GM23338 (cell line): ENCODE measurements at places on chromosomes 11 and 22.

DNA sequence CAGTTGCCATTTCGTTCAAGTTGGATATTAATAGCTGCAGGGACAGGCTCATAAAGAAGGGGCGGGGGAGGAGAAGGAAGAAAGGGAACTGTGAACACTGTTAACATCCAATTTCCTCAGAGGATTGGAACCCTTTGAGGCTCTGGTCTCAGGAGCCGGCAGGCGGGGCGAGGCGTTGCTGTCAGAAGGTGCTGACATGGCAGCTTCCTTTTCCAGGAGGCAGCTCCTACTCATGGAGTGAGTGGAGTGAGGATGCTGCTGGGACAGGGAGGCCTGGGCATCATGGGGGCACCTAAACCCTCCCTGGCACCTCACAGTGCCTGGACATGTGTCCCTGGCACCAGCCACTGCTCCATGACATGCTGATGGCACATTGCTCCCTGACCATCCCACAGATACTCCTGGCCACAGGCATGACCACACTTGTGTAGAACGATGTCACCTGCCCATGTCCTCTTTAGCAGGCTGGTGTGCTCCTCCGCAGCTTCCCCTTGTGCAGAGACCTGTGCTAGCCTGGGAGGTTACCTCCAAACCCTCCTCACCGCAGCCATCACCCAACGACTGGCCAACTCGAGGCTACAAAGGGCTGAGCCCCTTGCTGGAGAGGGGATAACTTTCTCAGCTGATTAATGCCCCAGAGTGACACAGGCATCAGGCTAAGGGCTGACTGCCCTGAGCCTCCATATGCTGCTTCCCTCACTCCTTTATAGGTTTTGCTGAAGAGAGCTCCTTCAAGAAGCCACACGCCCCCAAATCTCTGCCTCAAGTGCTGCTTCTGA lies 79.6 kb upstream of the NECTIN1 start:
- no peak for DNase-seq

DNA sequence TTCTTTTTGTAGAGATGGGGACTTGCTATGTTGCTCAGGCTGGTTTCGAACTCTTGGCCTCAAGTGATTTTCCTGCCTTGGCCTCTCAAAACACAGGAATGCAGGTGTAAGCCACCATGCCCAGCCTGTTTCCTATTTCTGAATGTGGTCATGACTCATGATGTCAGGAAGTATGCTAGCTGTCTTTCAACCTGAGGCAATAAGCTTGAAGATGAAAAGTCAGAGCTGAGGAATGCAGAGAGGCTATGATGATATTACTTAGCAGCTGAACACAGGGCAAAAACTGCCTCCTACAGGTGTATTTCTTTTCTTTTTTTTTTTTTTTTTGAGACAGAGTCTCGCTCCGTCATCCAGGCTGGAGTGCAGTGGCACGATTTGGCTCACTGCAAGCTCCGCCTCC lies 9.0 kb upstream of the NUCB2 start:
- DNase-seq, result peak; percentile 1

- DNase-seq, result no peak
Observed at GRCh38 chr11:91694331-91694730, 530.3 kb upstream of the FAT3 start.

DNA sequence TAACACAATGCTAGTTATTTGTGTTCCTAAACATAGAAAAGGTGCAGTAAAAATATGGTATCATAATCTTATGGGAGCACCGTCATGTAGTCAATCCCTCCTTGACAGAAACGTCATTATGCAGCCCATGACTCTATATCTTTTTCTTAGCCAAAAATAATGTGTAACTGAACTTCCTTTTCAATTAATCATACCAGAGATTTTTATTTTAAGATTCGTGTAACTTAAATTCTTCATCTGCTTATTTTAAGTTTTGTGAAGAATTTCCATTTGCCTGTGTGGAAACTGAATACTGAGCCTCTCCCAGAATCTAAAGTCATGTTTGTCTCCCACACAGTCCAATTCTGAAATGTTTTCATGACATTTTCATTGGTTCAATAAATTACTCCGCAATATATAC lies 699.1 kb downstream of the KCNA4 start:
- DNase-seq, result no peak

GRCh38 chr11:47468598-47469214 lies 19.8 kb upstream of the RAPSN start:
- DNase-seq, result no peak

GRCh38 chr11:86869966-86870570 lies 69.7 kb downstream of the PRSS23 start:
- peak; percentile 86 for DNase-seq

- DNase-seq, result no peak
Observed at GRCh38 chr11:17185938-17186337, 21.8 kb downstream of the PIK3C2A start.

GRCh38 chr11:82080160-82080559 lies 653.5 kb downstream of the FAM181B start:
- DNase-seq, result no peak

- peak; percentile 61 for DNase-seq
Observed at GRCh38 chr11:19345519-19345847, 104.7 kb upstream of the E2F8 start.

DNA sequence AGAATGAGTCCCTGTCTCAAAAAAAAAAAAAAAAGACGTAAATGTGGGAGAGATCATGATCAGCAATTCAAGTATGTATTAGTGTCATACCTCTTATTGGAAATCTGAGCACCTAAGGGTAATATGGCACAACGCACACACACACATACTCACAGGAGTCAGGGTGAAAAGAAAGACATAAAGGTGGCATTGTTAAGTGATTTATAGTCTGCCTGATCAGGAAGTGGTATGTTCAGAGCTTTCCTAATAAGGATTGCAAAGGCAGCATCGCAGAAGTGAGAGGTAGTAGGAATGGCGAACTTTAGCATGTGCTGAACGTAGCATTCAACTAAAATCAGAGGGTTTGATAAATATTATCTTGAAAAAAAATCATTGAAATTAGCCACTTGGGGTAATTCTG lies 854.3 kb downstream of the METTL15 start:
- no peak for DNase-seq

DNA sequence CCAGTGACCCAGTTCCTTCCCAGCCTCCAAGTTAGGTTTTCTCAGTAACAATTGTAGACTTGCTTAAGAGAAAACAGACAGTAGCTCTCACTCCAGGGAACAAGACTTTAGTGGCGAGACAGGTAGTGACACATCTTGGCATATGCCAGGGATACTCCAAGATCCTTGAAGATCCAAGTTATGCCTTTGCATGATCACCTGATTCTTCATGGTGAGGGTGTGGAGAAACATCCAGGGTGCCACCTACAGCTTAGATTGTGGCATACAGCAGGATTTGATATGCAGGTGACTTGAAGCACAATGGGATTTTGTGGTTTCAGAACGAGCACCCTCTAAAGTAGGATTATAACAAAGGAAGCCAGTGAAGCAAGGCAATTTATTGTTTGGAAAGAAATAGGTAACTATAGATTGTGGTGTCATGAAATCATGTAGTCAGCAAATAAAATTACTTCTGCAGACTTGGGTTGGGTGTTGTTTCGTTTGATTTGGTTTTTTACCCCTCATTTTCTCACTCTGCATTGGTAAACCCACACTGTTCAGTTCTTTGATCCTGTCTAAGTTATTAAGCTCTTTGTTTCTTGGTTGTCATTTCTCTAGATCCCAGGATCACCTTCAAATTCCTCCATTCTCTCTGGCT lies 9.2 kb downstream of the POU2AF3 start:
- DNase-seq, result no peak

DNA sequence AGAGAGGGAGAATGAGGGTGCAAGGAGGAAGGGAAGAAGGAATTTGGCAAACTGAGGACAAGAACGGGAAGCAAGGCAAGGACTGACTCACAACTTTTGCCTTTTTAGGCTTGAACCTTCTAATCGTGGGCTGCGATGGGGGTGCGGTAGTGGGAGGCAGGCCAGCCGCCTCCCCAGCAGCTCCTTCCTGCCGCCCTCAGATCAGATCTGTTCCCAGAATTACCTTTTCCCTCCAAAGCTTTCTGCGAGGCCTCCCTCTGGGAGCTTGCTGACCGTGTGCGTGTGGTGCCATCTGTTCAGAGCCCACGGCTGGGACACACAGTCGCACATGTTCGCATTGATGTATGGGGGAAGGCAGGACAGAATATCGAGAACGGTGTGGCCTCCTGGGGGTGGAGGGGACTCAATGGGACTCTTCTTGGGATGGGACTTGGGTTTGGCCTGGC lies 86.9 kb upstream of the PARVA start:
- no peak for DNase-seq

DNA sequence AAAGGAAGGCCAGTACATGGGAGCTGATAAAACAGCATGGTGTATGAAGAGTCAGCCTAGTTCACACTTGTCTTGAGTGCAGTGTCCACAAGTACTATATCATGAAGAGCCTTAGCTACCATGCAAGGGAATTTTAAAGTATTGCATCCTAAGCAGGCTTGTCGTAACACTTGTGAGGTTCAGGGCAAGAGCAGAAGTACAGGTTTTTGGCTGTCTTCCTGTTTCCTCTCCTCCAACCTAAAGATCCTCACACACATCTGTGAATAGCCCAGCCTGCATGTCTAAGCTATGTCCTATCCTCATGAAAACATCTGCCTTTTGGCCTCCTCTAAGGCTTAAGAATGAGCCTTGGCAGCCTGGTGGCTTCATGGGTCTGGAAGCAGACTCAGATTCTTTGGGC lies 34.6 kb upstream of the TMEM123 start:
- no peak for DNase-seq

- peak; percentile 5 for DNase-seq
Observed at GRCh38 chr11:77705195-77705875, 67.7 kb upstream of the CLNS1A start.

- no peak for DNase-seq
Observed at GRCh38 chr11:117075186-117075585, 23.0 kb downstream of the SIK3 start.

DNA sequence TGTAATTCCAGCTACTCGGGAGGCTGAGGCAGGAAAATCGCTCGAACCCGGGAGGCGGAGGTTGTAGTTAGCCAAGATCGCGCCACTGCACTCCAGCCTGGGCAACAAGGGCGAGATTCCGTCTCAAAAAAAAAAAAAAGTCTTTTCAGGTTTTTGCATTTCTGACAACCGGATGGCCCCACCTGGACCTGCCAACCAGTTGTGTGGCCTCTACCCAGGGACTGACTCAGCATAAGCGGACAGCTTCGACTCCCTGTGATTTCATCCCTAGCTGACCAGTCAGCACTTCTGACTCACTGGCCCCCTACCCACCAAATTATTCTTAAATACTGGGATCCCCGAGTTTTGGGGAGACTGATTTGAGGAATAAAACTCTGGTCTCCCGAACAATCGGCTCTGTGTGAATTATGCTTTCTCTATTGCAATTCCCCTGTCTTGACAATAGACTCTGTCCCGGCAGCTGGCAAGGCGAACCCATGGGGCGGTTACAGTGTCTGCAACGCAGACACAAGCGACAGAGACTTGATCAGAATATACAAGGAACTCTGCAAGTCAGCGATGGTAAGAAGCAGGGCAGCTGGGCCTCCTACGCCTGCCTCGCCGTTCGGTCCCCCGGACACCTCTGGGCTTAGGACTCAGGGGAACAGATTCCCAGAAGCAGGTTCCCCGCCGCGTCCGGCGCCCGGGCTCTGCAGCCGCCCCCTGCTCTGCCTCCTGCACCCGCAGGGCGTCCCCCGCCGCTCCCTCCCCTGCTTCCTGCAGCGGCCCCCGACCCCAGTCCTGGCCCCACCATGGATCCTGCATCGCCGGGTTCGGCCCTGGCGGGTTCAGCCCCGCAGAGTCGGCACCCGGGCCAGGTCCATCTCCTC lies 741 bp upstream of the TALDO1 start:
- peak; percentile 64 for DNase-seq

DNA sequence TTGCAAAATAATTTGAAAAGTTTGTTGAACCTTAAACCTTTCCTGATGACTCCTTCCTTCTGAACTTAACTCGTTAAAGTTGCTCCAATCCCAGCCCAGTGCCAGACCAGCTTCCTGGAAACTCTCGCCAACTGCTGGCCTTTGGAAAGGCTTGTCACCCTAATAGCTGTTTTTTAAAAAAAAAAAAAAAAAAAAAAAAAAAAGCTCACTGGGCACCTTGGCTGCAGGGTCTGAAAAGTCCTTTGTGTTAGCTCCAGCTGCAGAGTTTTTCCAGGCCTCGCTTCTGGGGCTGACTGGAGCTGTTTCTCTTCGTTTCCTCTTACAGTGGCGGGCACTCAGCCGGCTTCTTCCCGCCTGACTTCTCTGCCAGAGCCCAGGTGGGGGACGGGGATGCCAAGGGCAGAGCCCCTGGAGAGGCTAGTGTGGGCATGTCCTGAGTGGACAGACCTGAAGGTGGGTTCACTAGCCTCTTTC lies 25.1 kb downstream of the KCNQ1OT1 start:
- peak; percentile 16 for DNase-seq

- DNase-seq, result peak; percentile 95
Observed at GRCh38 chr11:123054301-123055065, 7.5 kb downstream of the HSPA8 start.

DNA sequence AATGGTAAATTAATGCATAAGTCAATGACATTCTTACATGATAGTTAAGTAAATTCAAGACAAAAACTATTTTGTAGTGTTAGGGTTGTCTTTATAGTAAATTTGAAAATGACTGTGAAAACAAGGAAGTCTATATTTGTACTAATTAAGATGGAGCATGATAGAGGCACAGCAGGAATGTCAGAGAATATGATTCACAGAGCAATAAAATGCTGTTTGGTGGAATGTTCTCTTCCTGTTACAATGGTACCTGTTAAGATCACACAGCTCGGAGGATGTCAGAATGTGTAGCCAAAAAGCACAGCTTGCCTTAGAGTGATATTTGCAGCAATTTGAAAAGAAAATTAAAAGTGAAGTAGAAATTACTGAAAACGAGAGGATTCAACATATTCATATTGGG lies 2339.7 kb upstream of the RAG2 start:
- DNase-seq, result no peak

GRCh38 chr22:48551061-48551460 lies 1276.6 kb downstream of the BRD1 start:
- DNase-seq, result no peak

DNA sequence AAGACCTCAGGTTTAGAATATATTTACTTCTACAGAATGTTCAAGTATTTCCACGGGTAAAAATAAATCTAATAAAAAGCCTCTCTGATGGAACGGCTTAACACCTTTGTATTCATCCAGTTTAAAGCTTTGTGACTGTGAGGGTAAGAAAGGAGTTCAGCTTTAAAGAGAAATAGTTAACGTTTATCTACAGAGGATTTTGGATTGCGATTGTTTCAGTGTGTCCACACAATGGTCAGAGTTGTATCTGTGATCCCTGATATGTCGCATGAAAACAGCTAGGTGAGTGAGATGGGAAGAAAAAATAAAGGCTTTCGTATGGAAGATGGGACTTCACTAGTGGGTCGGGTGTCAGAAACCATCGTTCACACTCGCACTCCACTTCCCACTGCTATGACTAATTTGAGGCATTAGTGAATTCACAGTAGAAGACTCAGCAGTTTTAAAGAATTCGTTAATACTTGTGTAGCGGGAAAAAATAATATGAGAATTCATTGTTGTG lies 1.6 kb downstream of the APLP2 start:
- DNase-seq, result no peak
